ENCODE measurements at places on chromosomes 12 and 14.

DNA sequence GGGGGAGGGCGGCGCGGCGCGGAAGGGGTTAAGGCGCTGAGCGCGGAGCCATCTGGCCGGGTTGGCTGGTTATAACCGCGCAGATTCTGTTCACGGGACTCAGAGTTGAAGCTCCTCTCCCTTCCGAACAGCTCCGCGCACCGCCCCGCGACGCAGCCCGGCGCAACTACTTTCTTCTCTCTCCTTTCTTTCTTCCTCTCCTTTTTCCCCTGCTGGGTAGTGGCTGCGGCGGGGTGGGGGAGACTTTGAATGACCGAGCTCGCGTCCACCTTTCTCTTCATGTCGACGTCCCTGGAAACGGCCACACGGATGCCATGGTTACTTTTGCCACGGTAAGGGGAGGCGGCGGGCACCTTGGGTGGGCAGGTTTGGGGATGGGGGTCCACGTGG lies at the start of gene NTF3:
Gene NTF3, plus strand, starts transcription at position 98 of the 390 bp plus-strand sequence. Its CDS starts 217 bp downstream, at position 315.
- no peak for DNase-seq

GRCh38 chr12:13097491-13098011 lies 5.9 kb downstream of the GSG1 start:
- no peak for DNase-seq

GRCh38 chr12:96289067-96289466 lies 94.9 kb downstream of the ELK3 start:
- no peak for DNase-seq

DNA sequence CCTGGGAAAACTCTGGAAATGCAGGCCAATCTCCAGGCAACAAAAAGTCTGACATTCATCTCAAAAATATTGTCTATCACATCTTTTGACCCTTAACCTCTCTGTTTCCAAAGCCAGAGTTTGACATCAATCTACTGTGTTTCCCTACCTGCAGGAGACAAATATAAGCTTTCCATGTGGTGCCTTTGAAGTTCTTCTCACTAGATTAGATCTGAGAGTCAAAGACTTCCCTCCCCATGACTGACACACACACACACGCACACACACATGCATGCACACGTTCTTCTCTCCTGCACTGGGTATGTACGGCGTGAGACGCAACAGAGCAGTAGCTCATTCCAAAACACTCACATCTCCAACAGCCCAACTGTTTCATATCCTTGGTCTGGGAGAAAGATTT lies 8.1 kb upstream of the ITPR2 start:
- DNase-seq = no peak

- DNase-seq = no peak
Measured at GRCh38 chr14:31530136-31530535, 31.1 kb upstream of the NUBPL start.

DNA sequence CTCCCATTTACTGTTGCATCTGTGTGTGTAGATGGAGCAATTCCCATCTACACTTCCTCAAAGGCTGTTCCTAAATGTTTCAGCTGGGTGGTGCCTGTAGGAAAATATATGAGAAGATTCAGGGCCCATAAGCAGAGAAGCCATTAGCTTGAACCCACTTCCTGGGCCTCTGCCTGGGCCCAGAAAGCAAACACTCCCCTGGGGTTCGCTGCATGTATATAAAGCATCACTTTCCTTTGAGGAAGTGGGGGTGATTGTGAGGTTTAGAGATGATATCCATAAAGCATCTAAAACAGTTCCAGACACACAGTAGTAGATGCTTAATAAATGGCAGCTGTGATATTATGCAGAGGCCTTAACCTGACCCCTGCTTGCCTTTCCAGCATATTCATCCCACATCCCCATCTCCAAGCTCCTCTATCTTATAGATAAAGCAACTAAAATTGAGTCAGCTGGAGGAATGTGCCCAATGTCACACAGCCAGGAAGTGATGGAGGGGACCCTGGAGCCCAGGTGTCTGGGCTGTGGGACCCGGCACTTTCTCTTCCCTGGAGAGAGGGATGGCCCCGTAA lies 280.0 kb upstream of the CRY1 start:
- DNase-seq = no peak

- no peak for DNase-seq
Measured at GRCh38 chr12:19755136-19755535, 315.8 kb downstream of the AEBP2 start.

GRCh38 chr12:106582641-106583230 lies at the start of gene RFX4:
RFX4 (plus strand) TSS chr12:106583004; CDS start chr12:106583321, 317 bp downstream.
- no peak for DNase-seq

- DNase-seq = no peak
Measured at GRCh38 chr12:132374612-132375445, 45.4 kb upstream of the GALNT9 start.

- no peak for DNase-seq
Measured at GRCh38 chr12:12513416-12514006, 49.2 kb downstream of the DUSP16 start.
